ENCODE measurements at places on chromosomes 5 and 9.

DNA sequence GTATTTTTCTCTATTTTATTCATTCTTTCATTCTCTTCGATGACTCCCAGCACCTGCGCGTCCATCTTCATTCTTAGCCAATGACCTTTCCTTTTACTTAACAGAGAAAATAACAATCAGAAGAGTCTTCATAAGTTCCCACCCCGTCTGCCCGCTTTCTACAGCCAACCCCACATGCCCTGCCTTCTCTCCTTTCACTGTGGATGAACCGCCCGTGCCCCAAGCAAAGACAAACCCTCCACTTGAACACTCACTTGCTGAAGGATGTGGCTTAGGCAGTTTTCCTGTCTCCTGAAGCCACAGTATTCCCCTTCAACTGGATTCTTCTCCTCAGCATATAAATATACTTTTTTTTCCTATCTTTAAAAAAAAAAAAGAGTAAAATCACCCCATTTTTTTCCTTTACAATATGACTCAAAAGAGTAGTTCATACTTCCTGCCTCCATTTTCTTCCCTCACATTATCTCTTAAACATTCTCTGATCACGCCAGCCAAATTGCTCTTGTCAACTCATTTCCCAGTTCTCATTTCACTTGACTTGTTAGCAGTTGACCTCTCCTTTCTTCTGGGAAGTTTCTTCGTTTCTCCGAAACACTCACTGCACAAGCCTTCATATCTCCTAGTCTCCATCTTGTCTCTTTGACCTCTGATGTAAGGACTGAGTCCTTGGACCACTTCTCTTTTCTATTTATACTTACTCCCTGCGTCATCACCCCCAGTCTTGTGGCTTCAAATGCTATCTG is 11.1 kb downstream of the NIPSNAP3B start:
- DNase-seq, result no peak

DNA sequence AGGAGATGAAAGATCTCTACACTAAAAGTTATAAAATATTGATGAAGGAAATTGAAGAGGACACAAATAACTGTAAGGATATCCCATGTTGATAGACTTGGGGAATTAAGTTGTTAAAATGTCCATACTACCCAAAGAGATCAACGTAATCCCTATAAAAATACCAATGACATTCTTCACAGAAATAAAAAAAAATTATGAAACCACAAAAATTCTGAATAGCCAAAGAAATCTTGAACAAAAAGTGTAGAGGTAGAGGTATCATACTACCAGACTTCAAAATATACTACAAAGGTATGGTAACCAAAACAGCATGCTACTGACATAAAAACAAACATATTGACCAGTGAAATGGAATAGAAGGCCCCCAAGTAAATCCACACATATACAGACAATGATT is 71.5 kb upstream of the ELL2 start:
- DNase-seq, result no peak

- DNase-seq, result no peak
These were observed 166.7 kb downstream of the TTLL11 start for GRCh38 chr9:121926351-121926801.

- no peak for DNase-seq
These were observed 518.3 kb downstream of the CTNND2 start for GRCh38 chr5:11385901-11386293.

DNA sequence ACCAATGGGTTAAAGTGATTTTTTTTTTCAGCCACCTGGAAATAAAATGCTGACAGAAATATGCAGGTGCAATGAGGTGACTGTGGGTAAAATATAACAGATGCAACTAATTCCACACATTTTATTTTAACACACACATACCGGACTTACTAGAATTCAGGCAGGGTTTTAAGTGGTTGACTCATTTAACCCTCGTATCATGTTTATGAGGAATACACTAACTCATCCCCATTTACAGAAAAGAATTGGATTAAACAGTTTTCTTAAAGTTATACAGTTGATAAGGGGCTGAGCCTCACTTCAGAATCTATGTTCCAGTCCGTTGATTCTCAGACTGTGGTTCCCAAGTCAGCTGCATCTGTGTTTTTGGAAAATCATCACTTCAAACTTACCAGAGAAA is 207.5 kb downstream of the CHSY3 start:
- no peak for DNase-seq

DNA sequence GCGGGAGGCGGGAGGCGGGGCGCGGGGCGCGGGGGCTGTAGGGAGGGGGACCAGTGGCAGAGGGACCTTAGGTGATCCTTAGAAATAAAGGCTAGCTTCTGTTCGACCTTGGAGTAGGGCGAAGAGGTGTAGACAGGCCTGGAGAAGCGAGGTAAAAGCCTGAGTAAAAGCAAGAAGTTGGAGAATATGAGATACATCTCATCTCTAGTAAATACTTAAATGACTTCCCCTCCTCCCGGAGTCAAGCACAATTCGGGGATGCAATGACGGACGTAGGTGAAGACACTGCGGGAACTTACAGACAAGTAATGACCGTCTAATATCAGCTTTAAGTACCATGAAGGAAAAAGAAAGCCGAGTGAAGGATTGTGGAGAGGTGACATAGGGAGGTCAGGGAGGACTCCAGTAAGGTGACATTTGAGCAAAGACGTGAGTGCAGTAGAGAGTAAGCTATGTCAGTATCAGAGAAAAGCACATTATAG is 466 bp downstream of the SMC2 start:
- peak; percentile 20 for DNase-seq

DNA sequence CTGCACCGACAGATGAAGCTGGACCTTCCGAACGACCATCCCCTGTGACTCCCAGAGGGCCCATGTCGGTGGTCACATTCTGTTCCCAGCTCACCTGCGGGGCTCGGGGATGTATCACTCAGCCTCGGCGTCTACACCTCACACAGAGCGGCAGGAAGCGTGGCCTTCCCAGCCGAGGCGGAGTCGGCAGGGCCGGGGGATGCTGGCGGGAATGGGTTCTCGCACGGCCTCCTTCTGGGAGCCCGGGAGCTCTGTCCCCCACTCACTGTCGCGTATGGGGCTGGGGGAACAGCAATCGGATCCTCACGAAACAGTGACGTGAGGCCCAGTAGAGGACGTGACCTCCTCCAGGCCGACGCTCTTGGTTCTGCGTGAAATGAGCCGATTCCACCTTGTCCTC is 20.4 kb downstream of the NACC2 start:
- no peak for DNase-seq

Measured in stimulated activated naive CD4-positive, alpha-beta T cell (primary cell).